ENCODE measurements at places on chromosomes 12 and 14.
A peak's percentile ranks its signal among the peaks of the same experiment; 100 is the strongest.

DNA sequence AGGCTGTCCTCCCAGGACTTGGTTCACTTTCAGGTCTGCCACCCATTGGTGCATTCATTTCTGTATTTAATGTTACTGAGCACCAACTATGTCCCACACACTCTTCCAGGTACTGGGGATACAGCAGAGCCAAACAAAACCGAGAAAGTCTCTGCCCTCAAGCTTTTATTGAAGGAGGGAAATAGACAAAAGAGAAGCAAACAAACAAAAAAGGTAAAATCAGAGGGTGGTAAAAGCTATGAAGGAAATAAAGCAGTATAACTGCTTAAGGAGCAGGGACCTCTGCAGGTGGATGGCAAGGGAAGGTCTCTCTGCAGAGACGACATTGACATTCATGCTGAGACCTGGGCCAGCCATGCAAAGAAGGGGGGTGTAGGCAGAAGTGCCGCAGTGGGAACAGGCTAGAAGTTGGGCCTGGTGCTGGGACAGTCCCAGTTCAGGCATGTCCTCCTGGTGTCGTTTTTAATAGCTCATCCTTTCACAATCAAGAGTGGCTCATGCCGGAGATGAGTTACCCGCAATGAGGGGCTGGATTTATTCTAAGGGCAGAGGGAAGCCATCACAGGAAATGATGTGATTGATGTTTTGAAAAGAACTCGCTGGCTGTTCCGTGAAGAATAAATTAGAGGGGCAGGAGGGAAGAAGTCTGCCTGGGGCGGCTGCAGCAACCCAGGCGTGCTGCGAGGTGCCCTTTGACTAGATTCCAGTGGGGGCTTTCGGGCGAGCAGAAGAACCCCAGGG is 72.8 kb downstream of the IRF2BPL start:
- peak; percentile 89 for DNase-seq

DNA sequence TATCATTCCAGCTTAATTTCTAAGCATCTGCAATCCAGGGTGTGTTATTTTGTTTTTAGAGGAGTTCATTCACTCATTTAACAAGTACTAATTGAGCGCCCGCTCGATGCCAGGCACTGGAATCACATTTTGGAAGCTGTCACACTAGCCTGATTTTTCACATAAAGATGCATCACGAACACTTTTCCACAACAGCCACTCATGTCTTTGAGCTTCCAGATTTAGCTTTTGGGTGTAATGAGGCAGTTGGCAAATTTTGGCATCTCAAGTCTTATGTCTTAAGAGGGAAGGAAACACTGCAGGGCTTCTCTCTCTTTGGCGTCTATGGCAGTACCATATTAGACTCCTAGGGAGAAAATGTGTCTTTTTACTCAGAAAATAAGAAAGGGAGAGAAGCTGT is 14.0 kb downstream of the NRXN3 start:
- DNase-seq, result no peak

GRCh38 chr12:101174541-101174940 is 35.5 kb downstream of the SLC5A8 start:
- no peak for DNase-seq

DNA sequence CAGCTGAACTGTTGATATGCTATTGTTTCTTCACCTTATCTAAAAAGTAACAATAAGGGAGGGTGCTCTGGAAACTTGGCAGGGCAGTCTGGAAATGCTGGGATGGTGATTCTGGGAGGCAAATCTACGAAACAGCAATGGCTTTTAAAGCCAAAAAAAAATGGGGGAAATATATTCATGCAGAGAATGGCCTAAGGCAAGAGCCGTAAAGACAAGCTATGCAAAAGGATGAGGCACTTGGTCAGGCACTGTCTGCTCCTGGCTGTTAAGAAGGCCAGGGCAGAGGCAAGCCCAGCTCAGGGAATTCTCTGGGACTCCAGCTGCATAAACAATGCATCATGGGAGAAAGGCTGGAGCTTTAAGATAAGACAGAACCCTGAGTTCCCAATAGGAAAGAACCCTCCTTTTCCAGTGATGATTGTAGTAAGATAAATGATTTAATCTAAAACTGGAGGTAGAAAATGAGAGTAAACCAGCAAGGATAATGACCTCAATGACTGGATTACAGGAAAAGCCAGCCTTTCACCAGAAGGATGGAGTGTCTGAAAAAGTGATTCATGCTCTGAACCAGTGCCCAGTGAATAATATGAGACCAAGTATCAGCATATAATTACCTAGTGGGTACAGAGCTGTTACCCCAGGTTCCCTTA is 46.0 kb downstream of the ITPR2 start:
- peak; percentile 31 for DNase-seq

DNA sequence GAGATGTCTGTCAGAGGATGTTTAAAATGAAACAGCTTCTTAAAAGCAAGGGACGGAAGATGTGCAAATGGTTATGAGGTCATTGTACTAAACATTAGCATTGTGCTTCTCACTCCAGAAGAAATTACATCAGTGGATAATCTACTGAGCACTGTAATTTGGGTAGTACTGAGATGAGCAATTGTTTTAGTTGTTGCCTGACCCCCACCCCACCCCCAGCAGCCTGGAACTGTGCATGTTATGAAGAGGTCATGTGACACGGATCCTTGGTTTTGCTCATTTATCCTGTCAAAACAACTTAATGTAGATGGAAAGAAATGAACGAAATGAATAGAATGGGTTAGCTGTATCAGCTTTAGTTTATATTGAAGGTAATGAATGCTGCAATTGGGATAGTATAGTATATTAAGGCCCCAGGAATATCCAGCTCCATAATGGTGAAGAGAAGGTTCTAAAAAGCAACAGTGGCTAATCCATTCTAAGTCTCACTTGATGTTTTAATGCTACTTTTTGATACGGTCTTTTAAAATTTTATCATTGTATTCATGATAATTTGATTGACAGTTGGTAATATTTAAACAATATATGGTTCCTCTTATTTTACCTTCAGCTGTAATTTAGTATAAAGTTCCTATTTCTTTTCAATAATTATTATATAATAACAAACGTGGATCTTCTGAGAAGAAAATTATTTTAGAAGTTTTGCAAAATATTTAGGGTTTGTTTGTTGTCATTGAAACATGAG is 58.5 kb downstream of the WNK1 start:
- no peak for DNase-seq

DNA sequence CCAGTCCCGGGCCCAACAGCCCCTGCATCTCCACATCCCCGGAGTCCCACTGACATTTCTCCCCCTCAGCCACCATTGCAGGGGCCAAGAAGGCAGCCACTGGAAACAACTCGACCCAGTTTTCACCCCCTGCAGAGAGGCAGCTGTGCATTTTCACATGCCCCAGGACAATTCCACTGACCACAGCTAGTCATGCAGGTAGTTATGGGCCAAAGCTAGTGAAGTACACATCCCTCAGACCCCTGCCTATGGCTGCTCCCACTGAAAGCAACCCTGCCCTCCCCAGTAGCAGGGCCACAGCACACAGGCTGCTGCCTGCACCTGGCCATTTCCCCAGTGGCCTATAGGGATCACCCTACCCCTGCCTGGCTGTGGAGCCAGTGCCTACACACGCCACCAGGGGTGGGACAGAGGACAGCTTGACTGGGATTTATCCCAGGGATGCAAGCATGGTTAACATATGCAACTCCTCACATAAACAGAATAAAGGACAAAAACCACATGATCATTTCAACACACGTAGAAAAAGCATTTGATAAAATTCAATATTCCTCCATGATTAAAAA is 154.0 kb downstream of the NDUFA12 start:
- no peak for DNase-seq

GRCh38 chr14:77565994-77566305 is 50.5 kb downstream of the SPTLC2 start:
- DNase-seq, result no peak

DNA sequence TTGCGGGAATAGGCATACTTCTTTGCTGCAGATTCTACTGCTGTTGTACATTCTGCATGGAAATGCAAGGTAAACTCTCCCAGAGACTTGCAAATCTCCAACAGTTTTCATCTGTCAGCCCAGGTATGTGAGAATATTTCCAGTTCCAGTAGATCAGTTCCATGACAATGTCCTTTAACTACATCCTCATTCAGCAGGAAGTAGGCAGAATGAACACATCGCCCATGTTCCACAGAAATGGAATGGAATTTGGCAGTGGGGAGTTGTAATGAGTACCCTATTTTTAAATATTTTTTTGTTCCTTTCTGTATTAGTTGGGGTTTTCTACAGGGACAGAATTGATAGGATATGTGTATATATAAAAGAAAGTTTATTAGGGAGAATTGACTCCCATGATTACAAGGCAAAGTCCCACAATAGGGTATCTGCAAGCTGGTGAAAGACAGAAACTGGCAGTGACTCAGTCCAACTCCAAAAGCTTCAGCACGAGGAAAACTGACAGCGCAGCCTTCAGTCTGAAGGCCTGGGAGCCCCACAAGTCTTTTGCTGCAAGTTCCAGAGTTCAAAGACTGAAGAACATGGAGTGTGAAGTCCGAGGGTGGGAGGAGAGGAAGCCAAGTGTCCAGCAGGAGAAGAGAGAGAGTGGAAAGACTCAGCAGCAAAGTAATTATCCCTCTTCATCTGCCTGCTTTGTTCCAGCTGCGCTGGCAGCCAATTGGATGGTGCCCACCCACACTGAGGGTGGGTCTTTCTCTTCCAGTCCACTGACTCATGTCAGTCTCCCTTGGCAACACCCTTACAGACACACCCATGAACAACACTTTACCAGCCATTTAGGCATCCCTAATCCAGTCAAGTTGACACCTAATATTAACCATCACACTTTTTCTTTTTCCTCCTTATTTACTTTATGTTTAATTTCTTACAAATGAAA is 110.4 kb upstream of the SCAF11 start:
- no peak for DNase-seq

GRCh38 chr14:24314377-24315193 is 3.3 kb downstream of the LTB4R start:
- no peak for DNase-seq

DNA sequence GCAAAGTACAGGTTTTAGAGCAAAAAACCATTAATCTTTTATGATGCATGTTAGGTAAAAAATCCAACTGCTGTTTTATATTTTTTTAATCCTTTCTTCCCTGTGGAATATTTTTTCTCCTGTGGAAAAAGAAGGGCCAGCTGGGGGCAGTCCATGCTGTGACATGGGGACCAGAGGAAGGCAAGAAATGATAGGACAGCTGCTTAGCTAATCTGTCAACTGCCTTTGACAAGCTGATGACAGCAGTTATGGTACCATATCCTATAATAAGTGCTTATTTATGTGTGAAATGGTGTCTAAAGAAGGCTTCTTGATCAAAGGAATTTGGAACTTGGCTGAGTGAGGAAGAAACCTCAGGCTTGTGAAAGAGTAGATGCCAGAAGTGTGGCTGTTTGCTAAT is 452.4 kb upstream of the NOVA1 start:
- no peak for DNase-seq

GRCh38 chr12:11738450-11738849 is 89.0 kb downstream of the ETV6 start:
- no peak for DNase-seq

DNA sequence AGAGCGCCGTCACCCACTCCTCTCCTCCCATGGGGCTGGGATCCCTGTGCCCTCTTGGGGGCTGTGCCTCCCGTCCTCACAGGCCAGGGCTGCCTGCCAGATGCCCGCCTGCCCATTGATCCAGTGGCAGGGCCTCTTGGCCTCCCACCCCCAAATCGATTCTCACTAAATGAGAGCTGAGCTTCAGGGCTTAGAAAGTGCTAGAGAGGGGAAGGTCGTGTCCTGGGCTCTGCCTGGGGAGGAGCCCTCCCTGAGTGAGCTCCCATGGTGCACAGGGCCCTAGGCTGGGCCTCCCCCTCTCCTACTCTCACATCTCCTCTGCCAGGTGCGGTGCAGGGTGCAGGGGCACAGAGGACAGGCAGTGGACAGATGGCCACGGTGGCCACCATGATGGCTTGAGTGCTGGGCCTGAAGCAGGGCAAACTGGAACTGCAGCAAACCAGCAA is 9.2 kb downstream of the BEGAIN start:
- DNase-seq, result no peak

DNA sequence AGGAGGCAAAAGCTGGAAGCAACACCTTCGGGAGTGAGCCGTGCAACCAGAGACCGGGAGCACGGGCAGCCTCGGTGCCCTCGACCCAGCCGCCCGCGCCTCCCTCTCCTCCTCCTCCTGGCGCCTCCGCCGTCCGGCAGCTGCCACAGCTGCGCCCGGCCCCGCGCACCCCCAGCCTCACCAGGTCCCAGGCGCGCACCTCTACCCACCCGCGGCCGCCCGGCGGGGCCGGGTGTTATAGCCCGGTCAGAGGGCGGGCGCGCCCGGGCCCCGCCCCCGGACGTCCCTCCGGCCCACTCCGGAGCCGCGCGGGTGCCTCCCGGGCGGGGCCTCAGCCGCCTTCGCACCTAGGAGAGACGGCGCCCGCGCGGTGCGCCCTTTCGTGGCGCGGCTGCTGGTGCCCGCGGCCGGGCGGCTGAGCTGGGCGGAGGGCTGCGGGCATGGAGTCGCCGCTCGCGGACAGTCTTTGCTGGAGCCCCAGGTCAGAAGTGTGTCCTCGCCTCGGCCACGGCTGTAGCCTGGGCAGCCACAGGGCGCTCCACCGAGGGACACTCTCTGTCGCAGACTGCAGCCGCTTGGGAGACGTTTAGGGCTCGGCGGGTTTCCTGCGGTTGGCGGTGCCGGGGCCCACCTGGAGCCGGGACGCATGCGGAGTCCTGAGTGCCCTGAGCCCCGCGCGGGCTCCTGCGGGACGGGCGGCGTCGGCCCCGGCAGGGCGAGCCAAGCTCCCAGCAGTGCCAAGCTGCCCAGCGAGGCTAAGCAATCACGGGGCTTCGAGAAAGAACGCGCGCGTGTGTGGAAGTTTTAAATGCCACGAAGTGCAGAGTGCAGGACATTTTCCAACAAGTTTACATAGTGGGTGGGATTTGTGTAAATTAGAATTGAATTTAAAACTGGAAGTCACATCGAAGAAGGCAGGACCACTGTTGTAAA is at the start of gene CPM:
Gene CPM, minus strand, starts transcription at position 211 of the 933 bp plus-strand sequence. CDS start 334 bp downstream, outside the sequence.
- peak; percentile 72 for DNase-seq

DNA sequence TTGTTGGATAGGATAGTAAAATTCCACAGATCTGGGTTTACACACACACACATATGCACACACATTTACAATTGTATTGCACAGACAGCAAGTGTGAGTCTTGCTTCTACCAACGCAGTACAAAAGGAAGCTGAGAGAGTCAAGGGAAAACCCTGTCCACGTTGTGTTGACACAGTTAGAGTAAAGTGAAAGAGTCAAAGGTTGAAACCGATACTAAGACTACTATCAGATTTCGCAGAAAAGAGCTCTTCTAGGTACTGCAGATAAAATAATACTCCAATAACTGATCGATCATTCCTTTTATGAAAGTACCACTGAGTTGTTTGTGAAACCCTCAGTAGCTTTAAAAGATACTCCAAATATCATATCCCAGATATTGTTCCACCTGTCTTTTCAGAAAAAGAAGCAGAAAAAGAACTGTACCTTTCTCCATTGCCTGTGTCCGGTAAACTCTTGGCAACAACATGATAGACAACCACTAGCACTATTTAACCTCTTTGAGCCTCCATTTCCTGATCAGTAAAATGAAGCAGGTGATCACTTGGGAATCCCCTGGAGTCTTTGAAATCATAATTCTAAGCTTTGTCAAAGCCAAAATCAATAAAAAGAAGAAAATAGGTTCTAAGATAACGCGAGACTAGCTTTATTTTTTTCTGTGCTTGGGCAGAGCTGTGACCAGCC is 224.6 kb upstream of the FOXN3 start:
- DNase-seq, result peak; percentile 42

GRCh38 chr14:55625481-55625880 is 45.5 kb downstream of the KTN1 start:
- no peak for DNase-seq

Data from NCI-H510A treated with DMSO at 0.1 percent for 48 hours (cell line).